Stomach (tissue), 19 donors: ENCODE measurements at places on chromosomes 13 and 19. TPM values are rescaled to one million over a fixed set of nuclear protein-coding genes. Genes with fewer than 3 reads are reported as not detected.

Gene FFAR1
- total RNA-seq: not detected

Gene ZNF793
- 19.3 TPM for total RNA-seq

Gene ZNF497
- not detected for total RNA-seq

Gene SIGLEC10
- total RNA-seq: 4.6 TPM

Gene MEF2B
- not detected for total RNA-seq

Gene GFY
- not detected for total RNA-seq
